ENCODE measurements at places on chromosomes 1 and 21. TPM values are rescaled to one million over a fixed set of nuclear protein-coding genes. Genes with fewer than 3 reads are reported as not detected.

DNA sequence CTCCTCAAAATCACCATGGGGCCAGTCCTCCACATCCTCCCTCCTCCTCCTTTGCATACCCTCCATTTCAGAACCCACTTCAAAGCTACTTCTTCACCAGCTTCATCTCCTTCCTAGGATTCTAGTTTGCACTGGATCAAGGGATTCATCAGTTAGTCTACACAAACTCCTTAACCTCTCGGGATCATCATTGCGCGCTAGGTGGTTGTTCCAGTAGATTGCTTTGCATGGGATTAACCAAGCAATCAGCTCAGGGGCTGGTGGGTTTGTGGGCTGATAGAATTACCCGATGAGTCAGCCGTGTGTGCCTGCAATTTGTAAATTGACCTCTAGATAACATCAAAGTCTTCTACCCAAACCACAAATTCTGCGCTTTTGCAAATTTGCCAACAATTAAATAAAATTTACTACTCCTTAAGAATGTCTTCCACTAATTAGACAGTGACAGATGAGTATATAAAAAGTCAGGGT lies 7.7 kb downstream of the KANK4 start:
- no peak overlapping the region for H3K27ac ChIP-seq
- H3K4me3 ChIP-seq, result no peak overlapping the region
- peaks cover 3% of the 10 kb centered on the region for H3K27me3 ChIP-seq

GRCh38 chr1:223426936-223427335 lies 33.7 kb downstream of the CCDC185 start:
- H3K27ac ChIP-seq, result no peak overlapping the region
- H3K4me3 ChIP-seq, result no peak overlapping the region
- no peaks in the 10 kb centered on the region for H3K36me3 ChIP-seq
- DNase-seq, result no peak
- H3K27me3 ChIP-seq, result peaks cover 9% of the 10 kb centered on the region

- H3K27me3 ChIP-seq, result no peaks in the 10 kb centered on the region
- H3K36me3 ChIP-seq, result peaks cover 65% of the 10 kb centered on the region
- H3K4me3 ChIP-seq, result no peak overlapping the region
- no peak overlapping the region for H3K27ac ChIP-seq
- H3K4me1 ChIP-seq, result no peaks in the 10 kb centered on the region
Measured at GRCh38 chr21:46003575-46004007, 22.0 kb downstream of the COL6A1 start.

DNA sequence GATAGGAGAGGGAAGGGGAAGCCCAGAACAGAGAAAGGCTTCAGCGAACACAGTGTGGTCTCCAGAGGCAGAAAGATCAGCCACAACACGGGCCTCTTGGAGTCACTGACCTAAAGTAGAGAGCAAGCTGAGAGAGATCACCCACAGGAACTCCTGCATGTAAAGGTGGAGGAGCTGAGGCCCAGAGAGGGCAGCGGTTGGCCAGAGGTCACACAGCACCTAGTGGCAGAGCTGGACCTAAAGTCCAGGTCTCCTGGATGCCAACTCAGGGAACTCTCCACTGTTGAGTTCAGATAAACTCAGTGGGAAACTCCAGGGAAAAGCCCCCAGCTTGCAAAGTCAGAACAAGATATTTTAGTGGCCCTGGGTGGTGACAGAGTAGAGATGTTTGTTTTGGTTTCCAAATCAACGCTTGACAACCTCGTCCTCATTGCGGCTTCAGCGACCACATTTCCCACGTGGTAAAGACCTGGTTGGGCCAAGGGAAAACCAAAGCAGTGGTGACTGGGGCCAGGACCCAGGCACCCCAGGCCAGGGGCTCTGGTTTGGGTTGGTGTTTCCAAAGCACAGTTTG lies 4.6 kb downstream of the IFFO2 start:
- no peaks in the 10 kb centered on the region for H3K27me3 ChIP-seq
- DNase-seq, result no peak
- H3K36me3 ChIP-seq, result no peaks in the 10 kb centered on the region

DNA sequence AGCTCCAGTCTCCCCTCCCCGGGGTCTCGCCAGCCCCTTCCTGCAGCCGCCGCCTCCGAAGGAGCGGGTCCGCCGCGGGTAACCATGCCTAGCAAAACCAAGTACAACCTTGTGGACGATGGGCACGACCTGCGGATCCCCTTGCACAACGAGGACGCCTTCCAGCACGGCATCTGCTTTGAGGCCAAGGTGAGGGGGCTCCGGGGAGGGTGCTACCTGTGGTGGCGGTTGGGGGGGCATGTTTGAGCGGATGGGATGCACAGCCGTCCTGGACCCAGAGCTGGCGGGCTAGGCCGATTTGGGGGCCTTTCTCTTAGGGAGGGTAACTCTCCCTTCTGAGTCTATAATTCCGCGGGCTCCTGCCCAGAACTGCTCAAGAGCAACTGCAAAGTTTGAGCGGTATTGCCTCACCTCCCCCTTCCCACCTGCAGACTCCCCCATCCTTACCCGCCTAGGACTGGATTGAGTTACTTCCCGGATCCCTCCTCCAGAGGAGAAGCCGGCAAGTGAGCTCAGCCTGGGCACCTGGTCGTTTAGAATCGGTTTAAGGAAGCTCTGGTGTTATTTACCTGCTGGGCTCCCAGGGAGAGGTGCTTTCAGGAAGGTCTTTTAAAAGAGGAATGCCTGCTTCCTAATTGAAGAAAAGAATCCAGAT lies 730 bp downstream of the NOS1AP start:
- H3K27ac ChIP-seq, result no peak overlapping the region
- no peaks in the 10 kb centered on the region for H3K4me1 ChIP-seq
- H3K27me3 ChIP-seq, result peaks cover 49% of the 10 kb centered on the region
- no peak for DNase-seq

DNA sequence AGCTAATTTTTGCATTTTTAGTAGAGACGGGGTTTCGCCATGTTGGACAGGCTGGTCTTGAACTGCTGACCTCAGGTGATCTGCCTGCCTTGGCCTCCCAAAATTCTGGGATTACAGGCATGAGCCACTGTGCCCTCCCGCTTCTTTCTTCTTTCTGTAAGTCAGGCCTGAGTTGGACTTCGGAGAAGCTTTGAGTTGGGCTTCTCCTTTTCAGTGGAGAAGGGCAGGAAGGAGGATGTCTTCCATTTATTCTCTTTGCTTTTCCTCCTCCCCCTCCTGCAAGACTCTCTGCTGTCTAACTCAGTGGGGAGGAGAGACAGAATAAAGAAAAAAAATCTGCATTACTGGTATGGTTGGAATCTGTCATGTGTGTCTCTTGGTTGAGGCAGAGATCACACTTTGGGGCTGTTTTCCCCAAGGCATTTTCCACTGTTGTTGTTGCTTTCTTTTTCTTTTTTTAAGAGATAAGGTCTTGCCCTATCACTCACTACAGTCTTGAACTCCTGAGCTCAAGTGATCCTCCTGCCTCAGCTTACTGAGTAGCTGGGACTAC lies 13.2 kb upstream of the DEGS1 start:
- H3K27me3 ChIP-seq, result no peaks in the 10 kb centered on the region
- H3K36me3 ChIP-seq, result no peaks in the 10 kb centered on the region
- H3K4me3 ChIP-seq, result no peak overlapping the region
- H3K27ac ChIP-seq, result no peak overlapping the region
- DNase-seq, result no peak

DNA sequence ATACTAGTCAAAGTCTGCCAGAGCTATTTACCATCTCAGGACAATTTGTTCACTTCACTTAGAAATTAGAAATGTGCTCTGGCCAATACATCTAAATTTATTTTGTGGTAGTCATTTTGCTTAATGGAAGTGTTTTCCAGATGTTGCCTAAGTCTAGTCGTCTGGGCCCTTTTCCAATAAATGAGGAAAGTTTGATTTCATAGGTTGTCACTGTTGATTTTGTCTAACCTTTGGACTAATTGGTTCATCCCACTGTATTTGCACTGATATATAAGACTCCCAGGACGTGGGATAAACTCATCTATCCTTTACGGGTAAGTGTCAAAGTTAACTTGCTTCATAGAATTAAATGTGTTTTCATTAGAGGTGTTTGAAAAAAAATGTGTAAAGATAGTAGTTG lies 79.1 kb downstream of the TPR start:
- no peak within 1 kb of the TSS for H3K27ac ChIP-seq
- no peaks in the 10 kb centered on the region for H3K27me3 ChIP-seq
- no peaks in the 10 kb centered on the region for H3K4me1 ChIP-seq
- DNase-seq, result peak; percentile 19

DNA sequence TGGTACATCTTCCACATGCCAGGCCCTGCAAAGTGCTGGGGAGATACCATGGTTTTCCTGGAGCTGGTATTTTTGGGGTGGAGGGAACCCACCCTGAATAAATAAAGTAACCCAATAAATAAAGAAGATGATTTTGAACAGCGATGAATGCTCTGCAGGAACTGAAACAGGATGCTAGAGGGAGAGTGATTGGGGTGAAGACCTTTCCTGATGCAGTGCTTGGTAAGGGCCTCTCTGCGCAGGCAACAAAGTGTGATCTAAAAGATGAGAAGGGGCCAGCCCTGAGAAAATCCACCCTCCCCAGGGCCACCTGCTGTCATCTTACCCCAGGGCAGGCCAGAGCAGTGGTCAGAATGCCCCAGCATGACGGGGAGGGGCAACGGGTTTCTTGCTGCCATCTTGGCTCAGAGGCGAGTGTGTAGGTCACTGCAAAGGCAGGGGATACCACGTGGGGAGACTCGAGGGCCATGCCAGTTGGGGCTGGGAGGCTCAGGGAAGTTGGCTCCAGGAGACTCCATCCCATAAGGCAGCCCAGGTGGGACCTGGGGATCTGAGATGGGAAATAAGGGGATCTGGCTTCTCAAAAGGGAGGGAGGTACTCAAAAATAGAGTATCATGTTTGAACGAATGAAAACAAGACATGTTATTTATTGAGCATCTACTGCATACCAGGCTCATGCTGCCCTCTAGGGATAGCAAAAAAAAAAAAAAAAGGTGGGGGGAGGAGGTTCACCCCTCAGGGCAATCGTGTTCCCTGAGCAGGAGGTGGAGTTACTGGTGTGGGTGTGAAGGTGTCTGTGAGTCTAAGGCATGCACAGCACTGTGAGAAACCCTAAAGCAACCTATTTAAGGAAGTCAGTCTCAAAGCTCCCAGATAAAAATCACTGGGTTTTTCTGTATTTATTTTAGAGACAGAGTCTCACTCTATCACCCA lies 2.8 kb downstream of the SRARP start:
- H3K27me3 ChIP-seq, result peaks cover 4% of the 10 kb centered on the region
- H3K4me3 ChIP-seq, result no peak overlapping the region
- no peaks in the 10 kb centered on the region for H3K36me3 ChIP-seq
- no peaks in the 10 kb centered on the region for H3K4me1 ChIP-seq
- DNase-seq, result peak; percentile 18

PLEKHN1 gene
- 0.28 TPM for total RNA-seq

Data from IMR-90 (cell line).